ENCODE measurements at places on chromosomes 16 and 17.

DNA sequence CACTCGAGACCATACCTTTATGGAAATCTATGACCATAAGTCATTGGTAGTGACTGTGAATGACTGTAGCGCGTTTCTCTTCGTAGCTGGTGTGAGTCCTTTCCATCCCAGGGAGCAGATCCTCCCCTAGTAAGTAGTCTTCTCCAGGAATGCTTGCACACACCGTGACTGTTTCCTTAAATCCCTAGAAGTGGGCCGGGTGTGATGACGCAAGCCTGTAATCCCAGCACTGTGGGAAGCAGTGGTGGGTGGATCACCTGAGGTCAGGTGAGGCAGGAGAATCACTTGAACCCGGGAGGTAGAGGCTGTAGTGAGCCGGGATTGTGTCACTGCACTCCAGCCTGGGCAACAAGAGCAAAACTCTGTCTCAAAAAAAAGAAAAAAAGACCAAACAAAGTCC lies 70.6 kb downstream of the CRISPLD2 start:
- DNase-seq, result no peak

GRCh38 chr16:86045591-86045971 lies 146.6 kb downstream of the IRF8 start:
- no peak for DNase-seq

GRCh38 chr17:59110973-59111372 lies 4.3 kb upstream of the TRIM37 start:
- no peak for DNase-seq

DNA sequence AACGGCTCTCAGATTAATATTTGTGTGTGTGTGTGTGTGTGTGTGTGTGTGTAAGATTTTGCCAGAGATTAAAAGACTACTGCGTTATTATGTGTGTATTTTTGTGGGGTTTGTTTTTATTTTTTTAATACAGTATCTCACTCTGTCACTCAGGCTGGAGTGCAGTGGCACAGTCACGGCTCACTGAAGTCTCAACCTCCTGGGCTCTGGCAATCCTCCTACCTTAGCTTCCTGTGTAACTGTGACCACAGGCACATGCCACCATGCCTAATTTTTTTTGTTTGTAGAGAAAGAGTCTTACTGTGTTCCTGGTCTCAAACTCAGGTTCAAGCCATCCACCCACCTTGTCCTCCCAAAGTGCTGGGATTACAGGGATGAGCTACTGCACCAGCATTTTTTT lies 87.2 kb downstream of the CYB561 start:
- DNase-seq, result no peak

GRCh38 chr17:81685108-81685507 lies 1.3 kb downstream of the HGS start:
- no peak for DNase-seq

- no peak for DNase-seq
Measured at GRCh38 chr17:73141411-73141810, 23.4 kb upstream of the SSTR2 start.

GRCh38 chr17:18362698-18363100 lies 651 bp downstream of the SHMT1 start:
- DNase-seq, result peak; percentile 88

DNA sequence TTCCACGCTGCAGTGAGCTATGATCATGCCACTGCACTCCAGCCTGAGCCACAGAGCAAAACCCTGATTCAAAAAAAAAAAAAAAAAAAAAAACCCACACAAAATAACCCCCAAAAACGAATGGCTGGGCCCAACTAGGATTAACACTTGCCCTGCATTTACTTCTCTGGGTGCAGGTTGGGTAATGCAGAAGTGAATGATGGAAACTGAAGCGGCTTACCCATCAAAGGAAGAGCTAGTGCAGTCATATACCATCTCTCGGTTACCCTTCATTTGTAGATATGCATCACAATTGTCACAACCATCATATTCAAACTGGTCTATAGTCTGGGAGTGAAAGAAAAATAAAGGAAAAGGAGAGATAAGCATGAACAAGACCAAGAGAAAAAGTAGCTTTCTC lies 819 bp downstream of the SUPT4H1 start:
- DNase-seq, result no peak

GRCh38 chr16:28108590-28109247 lies 45.2 kb upstream of the GSG1L start:
- no peak for DNase-seq

- DNase-seq, result no peak
Measured at GRCh38 chr16:87874639-87875427, 5.5 kb upstream of the SLC7A5 start.

DNA sequence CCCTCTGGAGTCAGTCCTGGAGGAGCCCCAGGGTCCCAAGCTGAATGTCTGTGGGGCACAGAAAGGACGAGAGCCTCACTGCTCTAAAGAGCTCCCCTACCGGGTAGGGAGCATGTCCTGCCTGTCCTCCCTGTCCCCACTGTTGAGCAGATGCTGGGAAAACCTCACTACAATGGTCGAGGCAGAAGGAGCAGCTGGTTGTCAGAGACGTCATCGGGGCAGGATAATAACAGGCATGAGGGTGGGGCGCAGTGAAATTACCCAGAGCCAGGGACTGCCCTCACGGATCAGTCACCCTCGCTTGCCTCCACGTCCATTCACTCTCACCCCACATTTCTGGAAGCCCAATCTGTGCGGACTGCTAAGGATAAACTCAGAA lies 538 bp downstream of the TM4SF5 start:
- no peak for DNase-seq

- no peak for DNase-seq
Measured at GRCh38 chr16:88967830-88968588, 9.0 kb downstream of the CBFA2T3 start.

- no peak for DNase-seq
Measured at GRCh38 chr16:31356566-31357323, 1.8 kb downstream of the ITGAX start.

- no peak for DNase-seq
Measured at GRCh38 chr17:50806141-50806643, 29.2 kb upstream of the WFIKKN2 start.

- DNase-seq, result no peak
Measured at GRCh38 chr16:71885261-71885650, 1.3 kb upstream of the ZNF821 start.

GRCh38 chr16:70270176-70270575 lies 18.4 kb upstream of the EXOSC6 start:
- no peak for DNase-seq

GRCh38 chr16:2270588-2271470 lies 2.9 kb upstream of the RNPS1 start:
- no peak for DNase-seq

DNA sequence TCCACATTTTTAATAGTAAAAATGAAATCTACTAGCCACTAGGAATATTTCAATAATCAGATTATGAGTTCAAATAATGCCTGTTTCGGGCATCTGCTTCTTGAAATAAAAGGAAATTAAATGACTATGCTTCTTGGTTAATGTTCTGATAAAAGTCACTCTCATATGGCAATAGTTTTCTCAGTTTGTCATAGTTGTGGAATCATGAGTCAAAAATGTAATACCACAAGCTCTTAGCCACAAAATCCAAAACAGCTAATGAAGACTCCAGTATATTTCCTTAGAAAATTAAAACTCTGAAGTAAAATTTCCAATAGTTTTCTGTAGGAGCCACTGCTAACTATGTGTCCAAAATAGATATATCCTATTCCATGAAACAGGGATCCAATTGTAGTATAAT lies 676.3 kb upstream of the CDH8 start:
- DNase-seq, result no peak

DNA sequence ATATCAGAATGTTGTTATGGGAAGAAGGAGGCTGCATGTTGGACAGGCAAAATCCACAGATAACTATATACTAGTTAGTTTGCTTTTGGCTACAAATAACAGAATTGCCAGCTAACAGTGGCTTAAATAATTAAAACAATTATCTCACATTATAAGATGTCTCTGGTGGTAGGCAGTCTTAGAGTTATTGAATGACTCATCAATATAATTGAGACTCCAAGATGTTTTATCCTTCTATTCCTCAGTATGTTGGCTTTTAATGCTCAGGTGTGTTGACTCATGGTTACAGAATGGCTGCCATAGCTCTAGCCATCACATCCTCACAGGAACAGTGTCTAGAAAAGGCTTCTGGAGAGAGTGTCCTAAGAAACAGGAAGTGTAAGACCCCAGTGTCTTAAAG lies 11.1 kb downstream of the CHP2 start:
- DNase-seq, result no peak

GRCh38 chr17:557371-557770 lies 157.3 kb downstream of the VPS53 start:
- no peak for DNase-seq

GRCh38 chr16:4372578-4373355 lies 1.1 kb downstream of the VASN start:
- no peak for DNase-seq

Data from amygdala (tissue), 56 donors.